ENCODE measurements at places on chromosomes 7 and 10. TPM values are rescaled to one million over a fixed set of nuclear protein-coding genes. Genes with fewer than 3 reads are reported as not detected.

DNA sequence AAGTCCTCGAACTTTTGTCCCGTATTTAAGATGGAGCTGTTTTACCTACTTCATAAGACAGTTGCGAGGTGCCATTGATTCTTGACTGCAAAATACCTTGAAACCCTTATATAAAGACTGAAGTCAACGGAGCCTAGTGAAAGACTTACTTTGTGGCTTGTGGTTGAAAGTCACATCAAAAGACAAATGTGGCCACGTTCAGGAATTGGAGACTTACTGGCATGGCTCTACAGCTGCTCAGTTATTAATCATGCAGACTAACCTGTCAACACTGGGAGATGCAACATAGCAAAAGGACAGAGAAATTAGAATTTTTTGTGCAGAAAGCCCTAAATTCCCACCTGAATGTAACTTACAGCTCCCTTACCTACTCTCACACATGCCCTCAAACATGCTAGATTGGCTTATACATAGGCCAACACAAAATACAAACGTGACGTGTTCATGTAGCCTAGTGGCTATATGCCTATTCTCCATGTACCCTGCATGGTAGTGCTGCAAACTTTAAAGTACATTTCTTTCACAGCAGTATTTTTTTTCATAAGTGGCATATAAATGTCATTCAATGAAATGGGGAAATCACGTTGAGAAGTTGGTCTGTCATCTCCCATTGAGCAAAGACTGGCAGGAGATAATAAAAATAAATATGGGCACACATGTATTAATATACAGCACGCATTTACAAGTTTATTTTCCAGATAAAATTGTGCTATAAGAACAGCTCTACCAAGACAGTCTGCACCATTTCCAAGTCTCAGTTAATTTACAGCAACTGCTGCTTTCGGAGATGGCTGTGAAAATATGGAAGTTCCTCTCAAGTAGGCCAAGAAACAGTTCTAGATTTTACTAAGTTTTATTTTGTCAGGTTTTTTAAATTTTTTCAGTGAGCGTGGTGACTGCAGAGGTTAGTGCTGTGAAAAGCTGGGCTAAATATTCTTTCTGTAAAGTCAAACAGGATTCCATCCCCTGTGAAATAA is 170.4 kb upstream of the C7orf33 start:
- H3K27me3 ChIP-seq: no peaks in the 10 kb centered on the region
- H3K36me3 ChIP-seq: no peaks in the 10 kb centered on the region
- H3K4me3 ChIP-seq: no peak overlapping the region
- DNase-seq: no peak
- no peak overlapping the region for H3K27ac ChIP-seq

The H2BK1 gene
- not detected for total RNA-seq

- H3K4me3 ChIP-seq: no peak overlapping the region
- H3K27ac ChIP-seq: peak overlapping the region; percentile 41
- H3K4me1 ChIP-seq: peaks cover 52% of the 10 kb centered on the region
- no peaks in the 10 kb centered on the region for H3K36me3 ChIP-seq
Measured at GRCh38 chr10:101935431-101935830, 91.8 kb upstream of the KCNIP2 start.

GRCh38 chr10:116753759-116754158 is 11.4 kb upstream of the HSPA12A start:
- H3K4me1 ChIP-seq: peaks cover 22% of the 10 kb centered on the region
- no peaks in the 10 kb centered on the region for H3K36me3 ChIP-seq
- peak; percentile 70 for DNase-seq
- no peak overlapping the region for H3K4me3 ChIP-seq
- no peak overlapping the region for H3K27ac ChIP-seq

DNA sequence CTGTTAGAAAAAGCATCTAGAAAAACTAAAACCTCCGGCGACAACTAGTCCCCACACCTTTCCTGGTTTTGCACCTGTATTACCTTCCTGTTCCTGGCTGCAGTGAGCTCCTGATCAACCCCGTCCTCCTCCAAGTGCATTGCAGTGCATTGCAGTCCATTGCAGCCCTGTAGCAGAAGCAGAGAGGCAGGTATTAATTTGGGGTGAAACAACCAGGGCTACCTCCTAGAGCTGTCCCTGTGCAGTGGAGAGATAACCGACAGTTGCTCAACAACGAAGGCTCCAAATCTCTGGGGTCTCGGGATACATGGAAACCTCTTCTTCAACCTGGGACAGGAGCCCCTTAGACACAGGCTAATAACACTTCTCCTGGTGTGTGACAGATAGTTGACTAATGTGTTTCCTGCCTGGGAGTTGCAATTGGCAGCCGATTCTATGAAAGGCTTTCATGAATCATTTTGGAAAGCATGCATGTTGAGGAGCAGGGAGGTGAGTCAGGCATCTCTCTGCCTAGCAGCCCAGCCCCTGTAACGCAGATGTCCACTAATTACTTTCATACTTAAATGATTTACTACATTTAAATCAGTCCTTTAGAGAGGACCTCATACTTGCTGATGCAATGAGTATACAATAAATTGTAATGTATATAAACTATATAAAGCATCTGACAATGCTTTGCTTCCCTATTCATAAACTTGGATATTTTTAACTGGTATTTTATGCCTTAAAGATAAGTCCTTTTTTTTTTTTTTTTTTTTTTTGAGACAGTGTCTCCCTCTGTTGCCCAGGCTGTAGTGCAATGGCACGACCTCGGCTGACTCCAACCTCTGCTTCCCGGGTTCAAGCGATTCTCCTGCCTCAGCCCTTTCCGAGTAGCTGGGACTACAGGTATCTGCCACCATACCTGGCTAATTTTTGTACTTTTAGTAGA is 59.0 kb downstream of the PRR15 start:
- no peaks in the 10 kb centered on the region for H3K4me1 ChIP-seq
- no peak overlapping the region for H3K4me3 ChIP-seq
- H3K27ac ChIP-seq: no peak overlapping the region
- no peaks in the 10 kb centered on the region for H3K36me3 ChIP-seq

The AOAH gene
- not detected for total RNA-seq

The TMEM178B gene
- total RNA-seq: 0.39 TPM

The CUEDC2 gene
- 113 TPM for total RNA-seq
